ENCODE measurements at places on chromosomes 6 and 20. TPM values are rescaled to one million over a fixed set of nuclear protein-coding genes. Genes with fewer than 3 reads are reported as not detected.

The CLPSL2 gene
- not detected for total RNA-seq

The HLA-DRB1 gene
- 23.4 TPM for total RNA-seq

The GTPBP2 gene
- total RNA-seq = 58.4 TPM

The FOXA2 gene
- total RNA-seq = not detected

The PLG gene
- total RNA-seq = 0.76 TPM

Measured in T-cell (primary cell).